ENCODE measurements at places on chromosomes 13 and 19. TPM values are rescaled to one million over a fixed set of nuclear protein-coding genes. Genes with fewer than 3 reads are reported as not detected.

DNA sequence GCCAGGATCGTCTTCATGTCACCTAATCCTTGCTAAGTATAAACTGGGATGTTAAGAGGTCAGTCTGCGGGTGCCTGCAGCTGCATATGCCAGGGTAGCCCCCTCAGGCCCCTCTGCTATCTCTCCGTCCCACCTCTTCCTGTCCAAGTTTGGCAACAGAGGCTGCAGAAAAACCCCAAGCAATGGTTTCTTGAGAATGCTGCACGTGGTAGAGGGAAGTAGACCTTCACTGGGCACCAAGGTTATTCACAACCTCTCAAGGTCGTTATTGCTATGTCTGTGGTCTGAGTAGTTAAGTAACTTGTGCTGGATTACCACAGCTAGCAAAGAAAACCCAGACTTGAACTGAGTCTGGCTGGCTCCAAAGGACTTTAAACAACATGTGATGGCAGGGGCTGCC, 77.9 kb upstream of the XPO4 start:
- DNase-seq, result no peak

Gene TMC4
- 1.1 TPM for total RNA-seq

DNA sequence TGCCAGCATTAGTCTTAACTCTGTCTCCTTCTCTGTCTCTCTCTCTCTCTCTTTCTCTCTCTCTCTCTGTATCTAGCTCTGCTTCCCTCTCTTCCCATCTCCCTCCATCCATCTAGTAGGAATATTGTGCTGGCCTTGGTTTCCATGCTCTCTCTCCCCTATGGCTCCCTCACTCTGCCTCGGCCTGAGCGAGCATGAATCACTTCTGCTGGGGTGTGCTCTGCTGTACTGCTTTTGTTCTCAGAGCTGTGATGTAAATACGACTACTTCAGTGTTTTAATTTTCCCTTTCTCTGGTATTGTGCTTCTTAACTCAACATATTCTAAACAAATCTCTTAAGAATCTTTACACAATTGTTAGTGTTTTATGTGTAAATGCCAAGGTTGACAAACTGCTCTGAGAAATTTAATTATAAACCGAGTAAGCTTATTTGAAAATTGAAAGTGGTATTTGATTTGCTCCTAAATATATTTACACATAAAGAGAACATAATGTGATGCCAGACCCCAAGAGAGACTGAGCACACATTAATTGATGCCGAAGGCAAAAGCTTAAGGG, 211.5 kb upstream of the KL start:
- no peak for DNase-seq

GRCh38 chr19:902093-902370, 8.7 kb downstream of the RNU6-9 start:
- DNase-seq, result no peak

Gene CPB2
- total RNA-seq, result not detected

DNA sequence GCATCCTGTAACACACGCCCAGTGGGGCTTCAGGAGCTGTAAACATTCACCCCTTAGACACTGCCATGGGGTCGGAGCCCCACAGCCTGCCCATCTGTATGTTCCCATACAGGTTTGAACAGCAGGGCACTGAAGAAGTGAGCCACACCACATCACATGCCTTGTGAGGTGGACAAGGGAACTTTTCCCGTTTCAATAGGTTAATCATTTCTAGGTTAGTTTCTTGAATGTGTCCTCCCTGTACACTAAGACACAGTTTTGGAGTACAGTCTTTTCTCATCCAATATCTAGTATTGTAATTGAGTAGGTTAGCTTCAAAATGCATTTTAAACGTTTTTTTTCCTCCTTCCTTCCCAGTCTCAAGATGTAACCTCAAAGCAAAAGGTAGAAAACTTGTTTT, 700.2 kb upstream of the PCDH20 start:
- no peak for DNase-seq

- peak; percentile 84 for DNase-seq
Measured at GRCh38 chr13:28423010-28423409, 71.9 kb downstream of the FLT1 start.

- DNase-seq, result no peak
Measured at GRCh38 chr13:90089051-90089450, 1258.4 kb upstream of the MIR17HG start.

- DNase-seq, result no peak
Measured at GRCh38 chr13:48908381-48909055, 67.2 kb upstream of the FNDC3A start.

Gene RETN
- 1.2 TPM for total RNA-seq

Gene MEIS3
- total RNA-seq, result 26.0 TPM

Gene KXD1
- 75.2 TPM for total RNA-seq

- no peak for DNase-seq
Measured at GRCh38 chr19:5425260-5425659, 30.0 kb upstream of the ZNRF4 start.

- no peak for DNase-seq
Measured at GRCh38 chr13:62033934-62034333, 618.3 kb upstream of the PCDH20 start.

Gene CATSPERD
- not detected for total RNA-seq

GRCh38 chr19:5036698-5037563, 68.0 kb downstream of the KDM4B start:
- no peak for DNase-seq

Gene CCL25
- total RNA-seq, result not detected

- no peak for DNase-seq
Measured at GRCh38 chr19:15551293-15552004, 43.1 kb downstream of the CYP4F22 start.

Gene PRSS57
- total RNA-seq, result not detected

Gene RXFP2
- not detected for total RNA-seq

DNA sequence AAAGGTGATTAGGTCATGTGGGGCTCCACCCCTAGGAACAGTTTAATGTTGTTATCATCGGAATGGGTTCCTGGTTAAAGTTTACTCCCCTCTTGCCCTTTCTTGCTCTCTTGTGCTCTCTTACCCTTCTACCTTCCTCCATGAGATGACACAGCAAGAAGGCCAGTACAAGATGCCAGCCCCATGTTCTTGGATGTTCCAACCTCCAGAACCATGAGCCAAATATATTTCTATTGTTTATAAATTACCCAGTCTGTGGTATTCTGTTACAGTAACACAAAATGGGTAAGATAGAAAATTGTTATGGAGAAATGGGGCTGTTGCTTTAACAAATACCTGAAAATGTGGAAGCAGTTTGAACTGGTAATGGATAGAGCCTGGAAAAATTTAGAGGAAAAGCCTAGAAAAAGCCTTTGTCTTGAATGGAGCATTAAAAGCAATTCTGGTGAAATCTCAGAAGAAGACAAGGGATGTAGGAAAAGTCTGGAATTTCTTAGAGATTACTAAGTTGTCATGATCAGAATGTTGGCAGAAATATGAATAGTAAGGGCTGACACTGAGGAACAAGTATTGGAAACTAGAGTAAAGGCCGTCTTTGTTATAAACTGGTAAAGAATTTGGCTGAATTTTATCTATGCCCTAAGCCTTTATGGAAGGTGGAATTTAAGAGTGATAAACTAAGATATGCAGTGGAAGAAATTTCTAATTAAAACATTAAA, 53.5 kb upstream of the TSC22D1 start:
- DNase-seq, result no peak

DNA sequence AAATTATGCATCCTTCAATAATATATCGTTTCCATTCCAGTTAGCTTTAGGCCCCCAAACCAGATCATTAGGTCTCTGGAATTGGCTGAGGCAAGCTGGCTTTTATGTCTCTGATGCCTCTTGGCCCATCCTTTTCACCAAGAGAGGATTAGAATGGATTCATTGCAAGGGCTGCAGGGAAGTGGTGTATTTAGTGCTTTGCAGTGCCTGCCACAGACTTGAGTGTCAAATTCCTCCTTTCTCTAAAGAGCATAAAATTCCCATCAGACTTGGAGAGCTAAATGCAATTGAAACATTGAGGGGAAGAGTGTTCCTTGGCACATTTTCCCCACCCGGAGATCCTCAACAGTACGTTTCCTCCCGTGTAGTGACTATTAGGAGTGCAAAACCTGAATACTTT, 302.6 kb downstream of the ATP8A2 start:
- DNase-seq, result no peak

DNA sequence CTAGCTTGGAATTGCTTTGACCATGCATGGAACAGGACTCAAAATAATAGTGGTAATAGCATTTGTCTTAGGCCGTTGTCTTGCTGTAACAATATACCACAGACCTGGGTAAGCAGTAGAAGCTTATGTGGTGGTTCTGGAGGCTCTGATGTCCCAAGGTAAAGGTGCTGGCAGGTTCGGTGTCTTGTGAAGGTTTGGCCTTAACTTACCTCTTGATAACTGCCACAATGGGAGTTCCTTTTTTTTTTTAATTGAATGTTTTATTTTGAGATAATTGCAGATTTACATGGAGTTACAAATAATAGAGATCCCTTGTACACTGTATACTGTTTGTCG, 5.8 kb downstream of the RPL21 start:
- DNase-seq, result no peak

DNA sequence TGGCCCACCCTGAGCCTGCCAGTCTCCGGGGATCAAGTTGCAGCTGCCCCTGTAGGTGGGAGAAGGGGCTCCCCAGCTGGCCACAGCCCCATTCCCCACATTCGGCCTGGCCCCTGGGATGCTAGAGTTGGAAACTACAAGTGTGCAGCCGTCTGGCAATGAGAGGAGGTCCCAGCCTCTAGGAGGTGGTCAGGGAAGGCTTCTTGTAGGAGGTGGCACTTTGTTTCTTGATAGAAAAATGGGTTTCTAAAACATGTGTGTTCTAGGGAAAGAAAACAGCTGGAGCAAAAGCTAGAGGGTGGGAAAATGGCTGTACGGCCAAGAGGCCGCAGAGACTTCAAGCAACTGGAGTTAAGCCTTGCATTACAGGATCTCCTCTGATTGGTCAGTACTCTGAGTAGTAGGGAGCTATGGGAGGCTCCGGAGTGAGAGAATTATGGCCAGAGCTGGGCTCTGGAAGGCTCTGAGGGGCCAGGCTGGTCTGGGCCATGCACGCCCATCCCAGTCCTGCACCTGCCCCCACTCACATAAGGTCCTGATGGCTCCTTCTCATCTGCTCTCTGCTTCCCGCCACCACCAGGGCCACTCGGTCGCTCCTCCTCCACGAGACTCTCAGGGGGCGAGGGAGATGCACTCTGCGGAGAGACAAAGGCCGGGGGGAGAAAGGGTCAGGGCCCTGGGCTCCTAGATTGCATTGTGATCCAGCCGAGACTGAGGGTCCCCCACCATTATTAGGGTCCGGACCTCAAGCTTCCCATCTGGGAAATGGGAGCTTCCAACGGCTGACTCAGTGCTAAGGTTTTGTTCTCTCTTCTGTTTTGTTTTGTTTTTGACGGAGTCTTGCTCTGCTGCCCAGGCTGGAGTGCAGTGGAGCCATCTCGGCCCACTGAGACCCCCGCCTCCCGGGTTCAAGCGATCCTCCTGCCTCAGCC, 13.7 kb downstream of the TLE2 start:
- no peak for DNase-seq

DNA sequence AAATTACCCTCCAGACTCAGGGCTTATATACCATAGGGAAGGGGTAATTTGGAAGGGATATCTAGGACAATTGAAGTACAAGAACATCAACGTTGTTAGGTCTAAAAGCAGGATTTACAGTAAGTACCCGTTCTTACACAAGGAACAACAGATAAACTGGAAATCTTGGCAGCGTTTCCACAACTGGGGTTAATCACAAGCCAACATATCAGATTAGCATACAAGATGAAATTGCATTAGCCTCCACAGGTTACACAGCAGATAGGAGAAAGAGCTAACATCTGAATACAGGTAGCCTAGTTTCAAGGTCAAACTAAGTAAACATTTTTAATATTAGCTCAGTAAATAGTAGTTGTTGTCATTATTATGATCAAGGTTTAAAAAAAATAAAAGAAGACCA, 1214.0 kb upstream of the PCDH20 start:
- no peak for DNase-seq

DNA sequence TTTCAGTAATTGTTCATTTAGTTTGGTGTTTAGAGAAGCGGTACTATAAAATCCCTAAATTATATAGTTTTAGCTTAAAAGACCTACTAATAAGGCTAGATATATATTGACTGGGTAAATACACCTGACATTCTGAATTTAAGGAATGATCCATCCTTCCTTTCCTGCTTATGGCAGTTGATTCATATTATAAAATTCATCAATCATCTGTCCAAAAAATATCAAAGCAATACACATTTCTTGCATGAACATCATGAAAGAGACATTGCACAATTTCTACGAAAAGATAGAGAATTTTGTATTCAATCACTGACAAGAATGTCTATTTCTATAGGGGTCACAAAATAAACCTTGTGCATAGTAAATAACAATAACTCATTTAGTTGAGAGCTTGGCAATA, 514.9 kb downstream of the SLITRK6 start:
- no peak for DNase-seq

- no peak for DNase-seq
Measured at GRCh38 chr13:25784119-25784518, 267.7 kb downstream of the SHISA2 start.

DNA sequence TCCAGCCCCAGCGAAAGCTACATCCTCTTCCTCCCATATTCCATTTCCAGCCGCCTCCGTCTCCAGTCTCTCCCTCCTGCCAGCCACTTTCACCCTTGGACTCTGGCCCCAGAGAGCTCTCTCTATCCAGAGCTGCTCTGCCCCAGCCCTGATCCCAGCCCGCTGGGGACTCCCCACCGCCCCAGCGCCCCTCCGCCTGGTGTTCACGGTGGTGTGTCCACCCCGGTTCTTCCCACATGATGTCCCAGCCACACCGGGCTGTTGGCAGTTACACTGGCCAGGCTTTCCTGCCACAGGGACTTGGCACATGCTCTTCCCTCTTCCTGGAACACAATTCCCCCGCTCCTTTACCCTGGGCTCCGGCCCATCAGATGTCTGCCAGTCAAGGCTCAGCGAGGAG, 11.3 kb upstream of the EMC10 start:
- no peak for DNase-seq

Gene UBL3
- 32.9 TPM for total RNA-seq

DNA sequence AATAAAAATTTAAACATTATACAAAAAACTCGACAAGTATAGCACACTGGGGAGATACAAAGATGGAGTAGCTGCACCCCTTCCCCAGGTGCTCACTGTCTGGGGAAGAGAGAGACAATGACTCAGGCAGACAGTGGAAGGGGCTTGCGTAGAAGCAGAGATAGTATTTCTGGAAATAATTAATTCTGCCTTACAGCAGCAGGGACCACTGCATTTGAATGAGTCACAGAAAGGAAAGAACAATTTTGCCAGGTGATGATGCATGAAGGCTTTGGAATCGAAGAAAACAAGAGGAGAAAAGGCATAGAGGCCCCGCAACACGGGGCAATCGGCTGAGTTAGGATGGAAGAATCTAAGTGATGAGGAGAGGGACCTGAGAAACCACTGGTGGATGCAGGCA, 447.4 kb downstream of the EFNB2 start:
- no peak for DNase-seq

Gene DZIP1
- 20.0 TPM for total RNA-seq

- DNase-seq, result no peak
Measured at GRCh38 chr13:25175026-25175425, 2.9 kb upstream of the AMER2 start.

- DNase-seq, result no peak
Measured at GRCh38 chr19:35299523-35300338, 7.8 kb downstream of the MAG start.

Gene TTYH1
- total RNA-seq, result 1.4 TPM

GRCh38 chr13:34430294-34430693, 511.8 kb upstream of the NBEA start:
- DNase-seq, result no peak

Gene TRPC4
- 5.7 TPM for total RNA-seq

Gene ZNF428
- 29.2 TPM for total RNA-seq
